ENCODE measurements at places on chromosomes 1 and 21. TPM values are rescaled to one million over a fixed set of nuclear protein-coding genes. Genes with fewer than 3 reads are reported as not detected.

Gene CFHR3
- 0.15 TPM for total RNA-seq

Gene MMP23B
- 0.68 TPM for total RNA-seq

Gene CFAP45
- 0.75 TPM for total RNA-seq

Gene ESPN
- 1.2 TPM for total RNA-seq

Gene F13B
- total RNA-seq: not detected

Gene BACH1
- total RNA-seq: 7.7 TPM

Gene FALEC
- not detected for total RNA-seq

Gene TRAF3IP3
- not detected for total RNA-seq

Gene ADAMTS5
- total RNA-seq: not detected

Gene OR2L2
- total RNA-seq: not detected

Gene PRKAA2
- total RNA-seq: 2.0 TPM

Gene PDC
- not detected for total RNA-seq

Gene CASQ2
- not detected for total RNA-seq

Gene FAM3B
- not detected for total RNA-seq

Gene NFYC
- total RNA-seq: 29.6 TPM

Measured in A549 treated with dexamethasone at 1 μM for 4 hours (cell line).